ENCODE measurements at places on chromosomes 6 and 20.
A peak's percentile ranks its signal among the peaks of the same experiment; 100 is the strongest.

- no peak for DNase-seq
Observed at GRCh38 chr6:16157909-16158308, 29.0 kb downstream of the MYLIP start.

DNA sequence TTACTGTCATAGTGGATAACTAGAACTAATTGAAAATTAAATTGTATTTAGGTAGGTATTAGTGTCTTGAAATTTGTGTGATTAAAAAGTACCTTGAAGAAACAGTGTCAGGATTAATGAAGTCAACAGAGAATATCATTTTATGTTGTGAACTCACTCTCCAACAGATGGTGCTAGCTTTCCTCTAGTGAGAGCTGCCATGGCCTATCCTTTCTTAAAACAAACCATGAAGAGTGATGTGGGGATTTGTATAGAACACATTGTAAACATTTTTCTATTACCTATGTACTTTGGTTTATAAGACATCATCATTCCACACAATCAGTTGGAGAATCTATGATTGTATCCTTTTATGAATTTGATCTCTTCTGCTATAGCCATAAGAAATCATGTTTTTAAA is 4.8 kb upstream of the SRSF12 start:
- DNase-seq = peak; percentile 42

DNA sequence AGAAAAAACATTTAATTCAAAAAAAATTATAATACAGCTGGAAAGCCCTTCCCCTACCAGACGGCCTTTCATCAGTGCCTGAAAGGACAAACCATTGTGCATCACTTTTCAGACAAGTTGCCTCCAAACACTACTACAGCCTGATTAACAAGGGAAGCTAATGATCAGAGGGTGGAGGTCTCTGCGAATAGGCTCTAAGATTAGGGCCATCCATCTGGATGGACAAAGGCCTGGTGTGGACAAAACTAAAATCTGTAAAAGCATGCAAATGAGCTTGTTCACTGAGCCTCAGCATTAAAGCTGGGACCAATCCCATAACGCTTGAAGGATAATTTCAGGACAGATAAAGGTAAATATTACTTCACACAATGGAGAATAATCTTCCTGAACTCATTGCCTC is 228.7 kb upstream of the PLN start:
- no peak for DNase-seq

- no peak for DNase-seq
Observed at GRCh38 chr6:71079677-71080076, 122.8 kb upstream of the B3GAT2 start.

DNA sequence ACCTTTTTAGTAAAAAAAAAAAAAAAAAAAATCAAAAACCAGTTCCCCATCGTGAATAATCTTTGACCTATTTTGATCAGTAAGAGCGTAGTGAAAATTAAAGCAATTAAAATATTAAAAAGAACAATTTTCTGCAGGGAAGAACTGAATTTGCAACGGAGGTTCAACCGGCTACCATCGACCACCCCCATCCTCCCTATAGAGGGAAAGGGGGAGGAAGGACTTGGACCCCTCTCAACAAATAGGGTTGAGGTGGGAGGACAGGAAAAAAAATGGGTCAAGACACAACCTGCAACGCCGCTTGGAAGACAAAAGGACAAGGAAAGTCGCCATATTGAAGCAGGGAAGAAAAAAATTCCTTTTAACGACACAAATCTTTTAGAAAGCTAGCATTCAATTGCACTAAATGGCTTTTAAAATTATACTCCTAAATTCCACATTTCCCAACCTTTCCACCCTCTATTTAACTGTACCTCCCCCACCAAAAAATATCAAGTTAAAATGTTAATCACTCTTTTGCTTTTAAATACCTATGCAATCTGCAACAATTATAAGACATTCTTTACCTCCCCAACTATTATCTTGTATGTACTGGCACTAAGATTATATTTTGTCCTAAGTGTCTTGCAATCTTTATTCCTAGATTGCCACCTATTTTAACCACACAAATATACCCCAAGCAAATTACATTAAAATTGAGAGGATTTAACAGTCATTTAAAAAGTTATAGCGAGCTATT is 1.7 kb downstream of the PPP1R10 start:
- DNase-seq = peak; percentile 69

- no peak for DNase-seq
Observed at GRCh38 chr6:141521440-141521839, 611.3 kb upstream of the GJE1 start.
